Esophagus squamous epithelium (tissue), 5 donors: ENCODE measurements at places on chromosomes 2 and 18. TPM values are rescaled to one million over a fixed set of nuclear protein-coding genes. Genes with fewer than 3 reads are reported as not detected.
A peak's percentile ranks its signal among the peaks of the same experiment; 100 is the strongest.

The ABCG5 gene
- total RNA-seq = not detected

The MFSD2B gene
- total RNA-seq = not detected

The ABCB11 gene
- not detected for total RNA-seq

The PER2 gene
- 14.3 TPM for total RNA-seq

The NIF3L1 gene
- 24.0 TPM for total RNA-seq

The CTDSP1 gene
- total RNA-seq = 58.0 TPM

DNA sequence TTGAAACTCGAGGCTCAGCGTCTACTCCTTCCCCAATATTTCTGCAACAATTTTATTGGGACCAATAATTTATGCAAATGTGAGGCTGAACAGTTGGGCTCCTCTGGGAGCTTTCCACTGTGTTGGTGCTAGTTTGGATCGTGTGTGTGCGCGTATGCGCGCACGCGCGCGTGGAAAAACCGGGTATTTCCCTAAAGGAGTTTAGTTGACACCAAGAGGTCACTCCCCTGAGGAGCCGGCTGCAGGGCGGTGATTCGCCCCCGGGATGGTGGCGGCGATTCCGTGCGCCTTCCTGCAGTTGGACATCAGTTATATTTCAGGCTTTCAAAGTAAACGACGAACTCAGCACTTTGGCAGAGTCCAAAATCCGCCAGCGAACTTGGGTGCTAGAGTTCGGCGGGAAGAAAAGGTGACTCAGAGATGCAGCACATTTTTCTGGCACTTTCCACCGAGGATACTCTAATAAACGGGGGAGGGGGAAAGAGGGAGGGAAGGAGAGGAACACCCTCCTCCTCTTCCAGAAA lies 186.5 kb upstream of the FANCL start:
- no peak for DNase-seq
- H3K27ac ChIP-seq = no peak overlapping the region
- peaks cover 54% of the 10 kb centered on the region for H3K27me3 ChIP-seq
- peak overlapping the region; percentile 9 for H3K4me3 ChIP-seq
- H3K36me3 ChIP-seq = no peaks in the 10 kb centered on the region

DNA sequence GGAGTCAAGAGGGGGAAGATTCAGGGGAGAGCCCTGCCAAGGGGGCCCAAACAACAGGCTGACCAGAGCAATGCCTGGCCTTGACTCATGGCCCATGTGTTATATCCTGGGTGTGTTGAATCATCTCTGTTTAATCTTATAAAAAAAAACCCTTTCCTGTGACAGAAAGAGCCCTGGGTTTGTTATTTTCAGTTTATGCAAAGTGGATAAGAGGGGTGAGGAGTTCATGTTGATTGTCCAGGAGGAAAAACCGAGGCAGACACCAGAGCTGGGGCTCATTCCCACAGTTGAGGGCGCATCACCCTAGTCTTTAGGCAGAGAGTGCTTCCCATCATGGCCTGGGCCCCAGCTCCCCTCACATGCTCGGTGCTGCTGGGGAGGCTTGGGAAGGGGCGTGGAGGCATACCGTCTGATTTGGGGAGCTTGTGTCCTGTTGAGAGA lies 30.9 kb upstream of the IL37 start:
- no peak overlapping the region for H3K27ac ChIP-seq
- no peak for DNase-seq
- H3K4me1 ChIP-seq = no peaks in the 10 kb centered on the region

DNA sequence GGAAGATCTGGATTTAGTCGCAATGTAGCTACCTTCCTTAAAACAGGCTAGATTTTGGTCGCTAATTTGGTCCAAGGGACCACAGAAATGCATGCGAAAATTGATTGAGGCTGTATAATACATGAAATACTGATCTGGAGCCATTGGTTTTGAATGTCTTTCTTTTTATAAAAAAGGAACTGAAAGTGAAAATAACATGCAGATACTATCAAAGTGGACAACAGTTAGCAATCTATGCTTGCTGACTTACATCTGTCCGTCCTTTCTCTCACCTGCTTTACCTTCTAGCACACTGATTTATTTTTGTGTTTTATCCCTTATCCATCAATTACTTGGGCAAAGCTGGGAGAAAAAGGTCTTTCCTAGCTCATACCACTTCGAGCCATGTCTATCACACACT lies 1459.8 kb upstream of the ACVR2A start:
- H3K36me3 ChIP-seq = no peaks in the 10 kb centered on the region
- no peaks in the 10 kb centered on the region for H3K4me1 ChIP-seq
- DNase-seq = no peak
- H3K27ac ChIP-seq = no peak overlapping the region

- H3K4me3 ChIP-seq = no peak overlapping the region
- no peak for DNase-seq
- H3K4me1 ChIP-seq = no peaks in the 10 kb centered on the region
- no peaks in the 10 kb centered on the region for H3K27me3 ChIP-seq
- H3K36me3 ChIP-seq = no peaks in the 10 kb centered on the region
These were observed 94.2 kb upstream of the RAB27B start for GRCh38 chr18:54734059-54734458.

GRCh38 chr18:58105888-58106260 lies 61.8 kb downstream of the NEDD4L start:
- H3K36me3 ChIP-seq = no peaks in the 10 kb centered on the region
- no peaks in the 10 kb centered on the region for H3K4me1 ChIP-seq
- DNase-seq = no peak
- H3K27ac ChIP-seq = no peak overlapping the region
- H3K27me3 ChIP-seq = no peaks in the 10 kb centered on the region
- no peak overlapping the region for H3K4me3 ChIP-seq

DNA sequence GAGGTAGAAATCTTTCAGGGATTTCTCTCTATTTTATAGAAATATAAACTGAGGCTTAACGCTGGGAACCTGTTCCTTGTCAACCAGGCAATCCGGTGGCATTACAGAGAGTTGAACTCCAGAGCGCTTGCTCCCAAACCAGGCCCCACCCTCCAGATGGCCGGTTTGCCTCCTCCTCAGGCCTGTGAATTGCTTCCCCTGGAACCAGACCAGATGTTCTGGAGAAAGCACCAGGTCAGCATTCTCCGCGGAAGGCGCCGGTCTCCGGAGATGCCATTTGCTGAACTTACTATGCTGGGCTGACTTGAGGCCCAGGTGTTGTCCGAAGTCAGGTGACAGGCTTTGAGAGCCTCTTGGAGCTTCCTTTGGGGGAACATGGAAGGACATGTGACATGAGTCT lies 17.2 kb downstream of the TNP1 start:
- no peaks in the 10 kb centered on the region for H3K4me1 ChIP-seq
- H3K4me3 ChIP-seq = no peak overlapping the region
- H3K36me3 ChIP-seq = no peaks in the 10 kb centered on the region
- H3K27ac ChIP-seq = no peak overlapping the region
- no peaks in the 10 kb centered on the region for H3K27me3 ChIP-seq

DNA sequence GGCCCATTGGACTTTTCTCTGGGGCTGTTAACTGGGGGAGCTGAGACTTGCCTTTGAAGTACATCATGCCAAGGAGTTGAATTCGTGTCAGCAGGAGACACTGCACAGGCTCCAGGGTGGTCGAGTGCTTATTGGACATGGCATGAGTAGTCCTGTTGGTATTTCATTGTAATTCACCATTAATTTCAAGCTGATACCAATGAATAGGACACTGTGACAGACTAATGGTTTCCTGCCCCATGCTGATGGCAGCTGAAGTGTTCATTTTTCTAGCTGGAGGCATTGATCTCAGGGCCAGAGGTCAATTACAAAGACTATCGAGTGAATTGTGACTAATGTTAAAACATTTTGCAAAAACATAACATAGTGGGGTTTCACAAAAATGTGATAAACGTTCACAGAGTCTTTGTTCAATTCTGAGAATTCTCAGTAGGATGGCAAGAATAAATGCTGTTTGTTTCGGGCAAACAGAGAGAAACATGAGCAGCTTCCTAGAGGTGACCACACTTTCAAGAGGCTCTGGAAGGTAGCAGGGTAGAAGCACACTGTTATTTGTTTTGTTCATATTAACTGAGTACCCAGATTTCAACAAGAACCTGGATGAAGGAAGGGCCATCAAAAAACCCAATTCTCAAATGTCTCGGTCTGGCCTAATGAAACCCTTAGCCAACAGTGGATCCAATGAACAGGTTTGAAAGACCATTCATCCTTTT lies 90.6 kb upstream of the ARL4C start:
- H3K27me3 ChIP-seq = peaks cover 19% of the 10 kb centered on the region
- DNase-seq = no peak
- H3K27ac ChIP-seq = no peak overlapping the region

GRCh38 chr2:12949406-12949805 lies 232.7 kb downstream of the TRIB2 start:
- no peaks in the 10 kb centered on the region for H3K4me1 ChIP-seq
- peaks cover 14% of the 10 kb centered on the region for H3K27me3 ChIP-seq
- no peak overlapping the region for H3K4me3 ChIP-seq
- no peak overlapping the region for H3K27ac ChIP-seq

GRCh38 chr2:120934574-120935338 lies 199.1 kb downstream of the GLI2 start:
- peak overlapping the region; percentile 63 for H3K27ac ChIP-seq
- H3K4me1 ChIP-seq = peaks cover 50% of the 10 kb centered on the region

DNA sequence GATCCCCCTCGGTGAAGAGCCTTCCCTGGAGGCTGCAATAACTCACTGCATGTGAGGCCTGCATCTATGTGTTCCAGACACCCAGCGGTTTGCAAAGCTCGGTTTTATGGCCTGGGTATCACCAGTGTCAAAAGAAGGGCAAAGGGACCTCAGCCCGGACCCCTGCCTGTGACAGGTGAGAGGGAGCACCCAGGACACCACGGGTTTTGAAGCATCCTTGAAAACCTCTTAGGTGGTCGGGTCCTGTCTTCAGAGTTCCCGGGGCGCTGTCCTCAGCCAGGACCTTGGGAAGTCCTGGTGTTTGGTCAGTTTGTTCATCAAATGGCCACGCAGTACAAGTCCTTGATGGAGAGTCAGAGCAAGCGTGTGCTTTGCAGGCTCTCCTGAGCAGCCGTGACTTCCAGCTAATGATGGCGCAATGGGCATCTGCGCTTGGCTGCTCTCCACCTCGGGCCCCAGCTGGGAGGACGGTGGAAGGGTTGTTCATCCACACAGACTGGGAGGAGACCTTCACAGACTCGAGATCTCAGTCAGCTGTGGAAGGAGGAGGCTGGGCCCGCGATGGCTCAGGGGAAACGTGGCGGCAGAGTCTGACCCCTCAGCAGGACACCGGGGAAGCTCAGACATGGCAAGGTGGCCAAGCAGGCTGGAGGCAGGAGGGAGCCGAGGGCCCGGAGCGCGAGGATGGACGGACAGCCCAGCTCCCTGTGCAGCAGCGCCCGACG lies 113.1 kb upstream of the GPC1 start:
- H3K4me3 ChIP-seq = no peak overlapping the region
- H3K27ac ChIP-seq = no peak overlapping the region
- DNase-seq = no peak
- no peaks in the 10 kb centered on the region for H3K27me3 ChIP-seq
- H3K36me3 ChIP-seq = no peaks in the 10 kb centered on the region

- H3K4me1 ChIP-seq = no peaks in the 10 kb centered on the region
- H3K27me3 ChIP-seq = no peaks in the 10 kb centered on the region
- no peak for DNase-seq
- no peak overlapping the region for H3K27ac ChIP-seq
- H3K36me3 ChIP-seq = no peaks in the 10 kb centered on the region
These were observed 16.4 kb upstream of the STARD7 start for GRCh38 chr2:96225016-96225533.

GRCh38 chr18:35605686-35606417 lies 24.3 kb downstream of the GALNT1 start:
- H3K4me3 ChIP-seq = no peak overlapping the region
- peaks cover 4% of the 10 kb centered on the region for H3K4me1 ChIP-seq
- no peak for DNase-seq
- no peaks in the 10 kb centered on the region for H3K27me3 ChIP-seq
- H3K36me3 ChIP-seq = no peaks in the 10 kb centered on the region

- no peak for DNase-seq
- peaks cover 11% of the 10 kb centered on the region for H3K4me1 ChIP-seq
- H3K27me3 ChIP-seq = no peaks in the 10 kb centered on the region
- no peak overlapping the region for H3K27ac ChIP-seq
- no peak overlapping the region for H3K4me3 ChIP-seq
These were observed 28.6 kb downstream of the NBEAL1 start for GRCh38 chr2:203043226-203043625.
